ENCODE measurements at places on chromosomes 5 and 9.

GRCh38 chr5:21152611-21153010 lies 1164.6 kb upstream of the CDH18 start:
- DNase-seq: no peak

GRCh38 chr5:77262697-77263096 lies 52.2 kb downstream of the PDE8B start:
- DNase-seq: no peak

- DNase-seq: peak; percentile 94
These were observed at the start of gene DNAJC25 for GRCh38 chr9:111631214-111631971. Gene DNAJC25 (plus strand): TSS chr9:111631334. CDS start chr9:111631408, 74 bp downstream.

DNA sequence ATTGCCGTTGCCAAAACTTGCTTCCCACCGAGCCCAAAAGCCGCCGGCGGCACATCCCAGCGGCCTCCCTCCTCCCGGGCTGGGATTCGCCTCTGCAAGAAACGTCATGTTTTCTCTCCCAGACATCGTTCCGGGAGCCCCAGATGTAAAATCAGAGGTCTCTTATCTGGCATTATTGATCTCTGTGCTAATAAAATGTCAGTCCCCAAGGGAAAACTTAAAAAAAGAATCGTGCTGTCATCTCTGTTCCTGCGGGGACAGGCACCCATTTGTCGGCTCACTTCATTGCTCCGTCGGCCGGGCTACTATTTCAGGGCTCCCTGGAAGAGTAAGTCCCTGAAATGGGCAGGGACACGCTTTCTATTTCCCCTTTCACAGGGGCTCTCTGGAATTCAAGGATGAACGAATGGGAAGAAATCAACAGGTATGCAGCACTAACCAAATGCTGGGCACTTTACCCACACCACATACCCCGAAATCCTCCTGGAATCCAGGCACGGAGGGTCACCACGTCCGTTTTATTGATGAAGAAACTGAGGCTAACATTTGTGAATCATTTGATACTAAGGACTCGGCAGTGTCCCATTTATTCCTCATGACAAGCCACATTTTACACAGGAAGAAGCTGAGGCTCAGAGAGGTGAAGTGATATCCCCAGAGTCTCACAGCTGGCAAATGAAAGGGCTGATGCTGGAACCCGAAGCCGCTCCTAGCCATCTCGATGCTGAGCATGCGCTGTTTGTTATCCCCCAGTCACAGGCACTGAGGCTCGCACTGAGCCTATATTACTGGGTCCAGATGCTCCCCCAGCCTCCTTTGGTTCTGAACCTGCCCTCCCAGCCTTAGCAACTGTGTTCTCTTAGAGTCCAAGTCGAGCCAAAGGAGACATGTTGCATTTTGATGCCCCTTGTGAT lies 35.7 kb upstream of the MSX2 start:
- peak; percentile 38 for DNase-seq

DNA sequence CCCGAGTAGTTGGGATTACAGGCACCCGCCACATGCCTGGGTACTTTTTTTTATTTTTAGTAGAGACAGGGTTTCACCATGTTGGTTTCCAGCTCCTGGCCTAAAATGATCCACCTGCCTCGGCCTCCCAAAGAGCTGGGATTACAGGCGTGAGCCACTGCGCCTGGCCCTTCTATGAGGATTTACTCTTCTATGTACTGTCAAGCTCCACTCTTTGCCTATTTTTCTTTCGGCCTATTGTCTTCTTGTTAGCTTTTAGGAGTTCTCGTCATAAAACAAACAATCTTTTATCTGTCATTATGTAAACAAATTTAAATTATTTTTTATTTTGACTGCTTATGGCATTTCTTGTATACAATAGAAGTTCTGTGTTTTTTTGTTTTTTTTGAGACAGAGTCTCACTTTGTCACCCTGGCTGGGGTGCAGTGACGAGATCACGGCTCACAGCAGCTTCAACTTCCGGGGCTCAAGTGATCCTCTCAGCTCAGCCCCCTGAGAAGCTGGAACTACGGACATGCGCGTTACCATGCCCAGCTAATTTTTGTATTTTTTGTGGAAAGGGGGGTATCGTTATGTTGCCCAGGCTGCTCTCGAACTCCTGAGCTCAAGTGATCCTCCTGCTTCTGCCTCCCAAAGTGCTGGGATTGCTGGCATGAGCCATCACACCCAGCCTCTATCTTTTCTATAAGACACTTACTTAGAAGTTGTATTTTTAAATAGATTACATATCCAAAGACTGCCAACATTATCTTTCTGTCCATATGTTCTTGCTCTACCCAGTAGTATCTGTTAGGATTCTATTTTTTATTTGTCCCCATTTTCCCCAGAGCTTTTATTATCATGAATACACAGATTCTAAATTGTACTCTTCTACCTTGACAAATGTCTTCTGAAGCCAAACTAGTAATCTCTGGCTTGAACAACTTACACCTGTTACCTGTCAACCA lies 29.2 kb downstream of the CSNK1A1 start:
- DNase-seq: no peak

GRCh38 chr5:179406031-179406961 lies 61.0 kb upstream of the ADAMTS2 start:
- DNase-seq: no peak

All from right kidney (tissue), 9 donors.